Activated CD4-positive, alpha-beta T cell treated with anti-CD3 and anti-CD28 coated beads for 4 hours (primary cell): ENCODE measurements at places on chromosomes 7 and 10.

GRCh38 chr10:17237915-17238444, 9.9 kb downstream of the VIM start:
- DNase-seq = no peak

- no peak for DNase-seq
Observed at GRCh38 chr10:90204131-90204955, 503.0 kb downstream of the KIF20B start.

DNA sequence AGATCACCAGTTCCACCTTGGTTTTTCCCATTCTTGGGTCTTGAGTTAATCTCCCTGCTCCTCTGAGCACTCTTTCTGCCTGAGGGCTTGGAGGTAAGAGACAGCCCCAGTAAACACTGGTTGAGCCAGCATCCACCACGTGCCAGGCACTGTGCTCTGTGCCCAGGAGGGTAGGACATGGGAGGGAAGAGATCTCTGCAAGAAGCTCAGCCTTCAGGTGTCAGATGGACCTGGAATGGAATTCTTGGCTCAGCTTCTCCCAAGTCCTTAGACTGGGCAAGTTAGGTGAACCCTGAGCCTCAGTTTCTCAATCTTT, 2.5 kb downstream of the ZYX start:
- no peak for DNase-seq

DNA sequence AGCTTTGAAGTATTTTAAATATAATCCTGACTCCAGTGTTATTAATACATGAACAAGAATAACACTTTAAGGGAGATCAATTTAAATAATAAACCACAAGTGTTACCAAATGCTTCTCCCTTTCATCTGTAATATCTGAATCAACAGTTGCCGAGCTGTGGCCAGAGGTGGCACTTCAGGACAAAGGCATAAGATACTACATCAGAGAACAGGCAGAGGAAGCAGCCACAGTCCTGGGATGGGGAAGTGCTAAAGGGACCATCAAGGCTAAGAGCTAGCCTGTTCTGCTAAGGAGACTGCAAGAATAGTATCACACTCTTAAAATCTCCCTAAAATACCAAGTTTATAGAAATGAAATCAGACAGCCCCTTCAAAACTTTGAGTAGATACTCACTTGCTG, 378.2 kb upstream of the PRKCQ start:
- no peak for DNase-seq

DNA sequence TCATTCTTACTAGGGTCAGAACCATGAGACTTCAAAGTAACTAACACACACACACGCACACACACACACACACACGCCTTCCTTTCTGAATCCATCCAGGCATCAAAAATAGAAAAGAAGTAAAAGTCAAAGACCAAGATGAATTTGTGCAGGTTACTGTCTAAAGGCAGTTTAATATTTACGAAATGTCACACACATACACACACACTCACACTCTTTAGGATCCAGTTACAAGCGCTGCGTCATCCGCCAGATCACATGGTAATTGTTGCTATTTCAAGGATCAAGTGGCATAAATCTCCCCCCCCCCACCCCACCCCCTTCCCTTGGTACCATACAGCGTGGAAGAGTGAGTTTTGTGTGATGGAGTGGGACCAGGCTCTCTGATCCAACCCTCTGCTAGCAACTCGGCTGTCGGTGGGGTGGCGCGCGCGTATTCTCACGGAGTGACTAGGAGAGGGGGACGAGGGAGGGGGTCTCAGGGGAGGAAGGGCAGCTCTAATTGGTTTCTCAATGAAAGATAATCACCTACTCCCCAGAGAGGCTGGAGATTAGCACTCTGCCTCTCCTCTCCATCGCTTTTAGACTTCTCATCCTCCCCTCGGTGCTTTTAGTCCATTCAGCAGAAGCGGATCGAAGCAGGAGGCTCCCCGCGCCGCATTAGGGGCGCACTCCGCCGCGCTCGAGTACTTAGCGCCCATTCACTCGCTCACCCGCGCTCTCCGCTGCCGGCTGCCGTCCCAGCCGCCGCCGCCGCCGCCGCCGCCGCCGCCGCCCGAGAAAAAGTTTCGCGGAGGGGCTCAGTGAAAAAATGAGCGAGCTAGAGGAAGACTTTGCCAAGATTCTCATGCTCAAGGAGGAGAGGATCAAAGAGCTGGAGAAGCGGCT, 83.5 kb upstream of the PRKG1 start:
- no peak for DNase-seq

DNA sequence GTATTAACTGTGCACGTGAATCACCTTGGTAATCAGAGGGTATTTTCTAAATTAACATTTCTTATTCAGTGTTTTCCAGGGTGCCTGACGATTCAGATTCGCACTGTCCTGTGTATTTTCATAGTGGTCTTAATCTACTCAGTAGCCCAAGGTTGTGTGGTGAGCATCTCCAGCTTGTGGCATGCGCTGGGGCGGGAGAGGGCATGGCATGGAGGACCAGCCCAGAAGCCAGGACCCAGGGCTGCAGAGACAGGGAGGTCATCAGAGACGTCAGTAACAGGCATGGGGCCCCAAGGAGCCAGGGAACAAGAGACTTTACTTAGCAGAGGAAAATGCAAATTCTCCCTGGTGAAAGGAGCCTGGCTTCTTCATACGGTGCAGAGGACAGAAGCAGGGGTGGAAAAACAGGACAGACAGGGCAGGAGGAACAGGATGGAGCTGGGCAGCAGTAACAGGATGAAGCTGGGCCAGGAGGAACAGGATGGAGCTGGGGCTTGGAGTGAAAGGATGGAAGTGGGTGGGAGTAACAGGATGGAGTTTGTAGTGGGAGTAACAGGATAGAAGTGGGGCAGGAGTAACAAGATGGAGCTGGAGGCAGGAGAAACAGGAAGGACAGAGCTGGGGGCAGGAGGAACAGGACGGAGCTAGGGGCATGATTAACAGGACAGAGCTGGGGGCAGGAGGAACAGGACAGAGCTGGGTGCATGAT, 110.9 kb downstream of the ADCY1 start:
- no peak for DNase-seq

- no peak for DNase-seq
Observed at GRCh38 chr7:155997431-155998327, 185.4 kb upstream of the SHH start.

GRCh38 chr10:13990392-13990805, 340.3 kb downstream of the FRMD4A start:
- no peak for DNase-seq
